ENCODE measurements at places on chromosomes 13 and 19.
A peak's percentile ranks its signal among the peaks of the same experiment; 100 is the strongest.

DNA sequence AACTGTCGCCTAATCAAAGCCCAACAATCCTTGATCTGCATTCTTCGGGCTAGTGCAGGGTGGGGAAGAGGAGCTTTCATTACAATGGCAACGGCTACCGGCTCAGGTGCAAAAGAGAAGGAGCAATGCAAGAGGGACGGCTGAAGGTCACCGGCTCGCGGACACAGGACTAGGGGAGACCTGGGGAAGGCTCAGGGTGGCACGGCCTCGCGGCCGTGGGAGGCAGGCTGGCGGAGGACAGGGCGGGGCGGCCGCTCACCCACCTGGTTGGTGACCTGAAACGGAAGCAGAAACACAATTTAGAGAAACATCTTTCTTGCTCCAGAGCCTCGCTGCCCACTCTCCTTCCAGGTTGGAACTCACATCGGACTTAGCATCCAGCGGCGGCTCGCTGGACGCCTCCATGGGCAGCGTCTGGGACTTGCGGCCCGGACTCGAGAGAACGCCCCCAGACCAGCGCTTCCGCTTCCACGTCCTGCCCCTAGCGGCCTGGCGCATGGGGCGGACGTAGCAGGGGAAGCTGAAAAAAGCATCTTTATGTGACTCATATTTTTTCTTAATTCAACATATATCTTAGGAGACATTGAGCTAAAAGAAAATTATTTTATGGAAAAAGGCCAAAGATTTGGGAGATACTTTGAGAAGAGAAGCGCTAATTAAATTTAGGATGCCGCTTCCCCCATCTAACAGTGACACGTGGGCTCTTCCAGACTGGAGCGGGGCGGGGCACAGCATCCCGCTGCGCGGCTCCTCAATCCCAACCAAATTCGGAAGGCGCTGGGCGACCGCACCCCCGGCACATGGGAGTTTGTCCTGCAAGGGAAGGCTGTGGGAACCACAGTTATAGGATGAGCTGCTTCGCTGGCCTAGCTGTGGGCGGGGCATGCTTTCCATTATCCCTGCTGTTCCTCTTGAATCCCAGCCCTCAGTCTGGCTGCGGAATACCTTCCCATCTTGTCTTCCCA lies at the start of gene COMMD6:
Gene COMMD6 (minus strand): TSS at position 441 of the 965 bp plus-strand sequence. CDS start 36 bp downstream, at position 405.
- peak; percentile 97 for DNase-seq

DNA sequence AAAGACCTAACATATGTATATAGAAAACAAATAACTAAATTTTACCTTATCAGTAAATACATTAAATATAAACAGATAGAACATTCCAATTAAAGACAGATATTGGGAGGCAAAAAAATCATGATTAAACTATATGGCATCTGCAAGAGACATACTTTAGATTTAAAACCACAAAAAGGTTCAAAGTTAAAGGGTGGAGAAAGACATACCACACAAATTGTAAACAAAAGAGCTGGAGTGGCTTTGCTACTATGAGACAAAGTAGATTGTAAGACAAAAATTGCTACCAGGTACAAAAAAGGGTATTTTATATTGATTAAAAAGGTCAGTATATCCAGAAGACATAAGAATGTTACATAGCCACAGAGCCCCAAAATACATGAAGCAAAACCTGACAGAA lies 200.2 kb downstream of the KCNRG start:
- DNase-seq = no peak

- no peak for DNase-seq
These were observed 115.3 kb upstream of the FNDC3A start for GRCh38 chr13:48860364-48860763.

- DNase-seq = no peak
These were observed 1.3 kb upstream of the CEACAM20 start for GRCh38 chr19:44530777-44531176.

DNA sequence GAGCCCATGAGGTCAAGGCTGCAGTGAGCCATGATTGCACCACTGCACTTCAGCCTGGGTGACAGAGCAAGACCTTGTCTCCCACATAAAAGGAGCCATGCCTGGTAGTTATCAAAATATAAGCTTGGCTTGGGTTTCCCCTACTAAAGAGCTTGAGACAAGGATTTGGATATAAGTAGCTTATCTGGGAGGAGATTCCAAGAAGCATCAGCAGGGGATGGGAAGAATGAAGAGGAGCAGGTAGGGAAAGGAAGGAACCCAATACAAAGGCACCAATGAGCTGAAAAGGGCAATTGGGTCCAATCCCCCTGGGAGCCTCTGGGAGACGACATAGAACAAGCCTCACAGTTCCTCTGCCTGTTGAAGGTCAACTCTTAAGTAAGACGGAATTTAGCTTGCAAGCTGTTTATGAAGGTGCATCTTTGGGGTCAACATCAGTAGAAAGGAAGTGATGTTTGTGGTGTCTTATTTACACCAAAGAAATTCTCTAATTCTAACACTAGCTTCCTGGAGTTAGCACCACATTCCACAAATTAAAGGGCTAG lies 7.4 kb upstream of the CLEC4G start:
- DNase-seq = no peak

DNA sequence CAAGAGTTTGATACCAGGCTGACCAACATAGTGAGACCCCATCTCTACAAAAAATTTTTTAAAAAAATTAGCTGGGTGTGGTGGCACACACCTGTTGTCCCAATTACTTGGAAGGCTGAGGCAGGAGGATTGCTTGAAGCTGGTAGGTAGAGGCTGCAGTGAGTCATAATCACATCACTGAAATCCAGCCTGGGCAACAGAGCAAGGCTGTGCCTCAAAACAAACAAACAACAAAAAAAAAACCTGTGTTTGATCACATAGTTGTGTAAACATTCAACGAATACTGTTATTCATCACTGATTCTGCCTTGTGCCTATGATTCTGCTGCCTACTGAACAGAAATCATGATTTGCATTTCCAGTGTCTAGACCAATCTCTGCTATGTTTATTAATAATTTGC lies 134.0 kb downstream of the TBC1D4 start:
- DNase-seq = no peak

DNA sequence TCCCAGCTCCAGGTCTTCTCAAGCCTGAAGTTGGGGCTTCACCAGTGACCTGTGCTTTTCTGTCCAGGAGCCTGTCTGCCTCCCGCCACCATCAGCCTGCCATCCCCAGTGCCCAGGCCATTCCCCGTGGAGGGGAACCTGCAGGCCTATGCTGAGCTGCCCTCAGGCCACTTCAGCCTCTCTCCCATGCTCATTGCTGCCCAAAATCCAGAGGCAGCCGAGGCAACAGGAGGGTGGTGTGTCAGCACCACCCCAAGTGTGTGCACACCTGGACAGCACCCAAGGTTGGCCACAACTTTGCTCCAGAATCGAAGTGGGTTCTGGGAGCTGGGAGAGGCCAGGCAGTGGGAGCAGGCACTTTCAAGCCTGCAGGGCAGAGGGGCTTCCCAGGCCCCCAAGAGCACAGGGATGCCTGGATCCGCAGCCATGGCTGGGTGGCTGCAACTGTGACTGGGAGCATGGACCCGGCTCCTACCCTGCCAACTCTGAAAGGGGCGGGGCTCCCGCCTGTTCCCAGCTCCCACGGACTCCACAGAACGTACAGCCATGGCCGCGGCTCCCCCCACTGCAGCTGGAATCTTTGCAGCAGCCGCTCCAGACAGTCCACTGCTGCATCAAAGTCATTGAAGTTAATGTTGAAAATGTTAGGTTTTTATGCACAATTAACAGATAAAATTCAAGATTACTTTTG lies 1747.0 kb downstream of the OLFM4 start:
- no peak for DNase-seq

GRCh38 chr19:37928527-37929286 lies 21.7 kb downstream of the SIPA1L3 start:
- DNase-seq = no peak

DNA sequence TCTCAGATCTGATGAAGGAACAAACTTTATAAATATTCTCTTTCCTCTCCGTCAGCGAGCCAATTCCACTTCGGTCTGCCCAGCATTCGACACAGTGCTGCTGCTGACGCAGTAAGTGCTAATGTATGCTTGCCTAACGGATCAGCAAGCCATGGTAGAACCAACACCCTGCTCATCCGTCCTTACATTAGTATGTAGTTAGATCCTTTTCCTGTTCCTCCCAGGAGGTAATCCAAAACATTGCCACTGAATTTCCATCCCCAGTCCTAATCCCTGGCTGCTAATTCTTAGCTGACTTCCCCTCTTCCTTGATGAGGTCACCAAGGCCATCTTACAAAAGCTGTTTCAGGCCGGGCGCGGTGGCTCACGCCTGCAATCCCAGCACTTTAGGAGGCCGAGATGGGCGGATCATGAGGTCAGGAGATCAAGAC lies 88.0 kb downstream of the STARD13 start:
- no peak for DNase-seq

- DNase-seq = no peak
These were observed at the start of gene NPAS1 for GRCh38 chr19:47019431-47020041. Gene NPAS1 (plus strand): TSS chr19:47019837. CDS start chr19:47021048, 1,211 bp downstream.

- no peak for DNase-seq
These were observed 637 bp upstream of the PDS5B start for GRCh38 chr13:32585550-32586079.

GRCh38 chr13:31793246-31793645 lies 53.9 kb downstream of the RXFP2 start:
- DNase-seq = peak; percentile 85

DNA sequence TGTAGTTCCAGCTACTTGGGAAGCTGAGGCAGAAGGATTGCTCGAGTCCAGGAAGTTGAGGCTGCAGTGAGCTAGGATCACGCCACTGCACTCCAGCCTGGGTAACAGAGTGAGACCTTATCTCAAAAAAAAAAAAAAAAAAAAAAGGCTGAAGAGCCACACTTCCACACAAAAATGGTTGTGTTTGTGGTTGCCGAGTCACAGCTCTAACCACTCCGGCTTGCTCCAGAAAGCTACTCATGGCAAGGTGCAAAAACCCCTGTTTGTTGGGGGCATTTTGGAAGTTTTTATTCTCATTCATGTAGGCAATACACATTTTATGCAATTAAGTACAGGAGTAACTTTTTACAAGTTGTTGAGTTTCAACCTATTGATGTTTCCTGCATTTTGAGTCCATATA lies 93.5 kb downstream of the INSR start:
- DNase-seq = no peak

DNA sequence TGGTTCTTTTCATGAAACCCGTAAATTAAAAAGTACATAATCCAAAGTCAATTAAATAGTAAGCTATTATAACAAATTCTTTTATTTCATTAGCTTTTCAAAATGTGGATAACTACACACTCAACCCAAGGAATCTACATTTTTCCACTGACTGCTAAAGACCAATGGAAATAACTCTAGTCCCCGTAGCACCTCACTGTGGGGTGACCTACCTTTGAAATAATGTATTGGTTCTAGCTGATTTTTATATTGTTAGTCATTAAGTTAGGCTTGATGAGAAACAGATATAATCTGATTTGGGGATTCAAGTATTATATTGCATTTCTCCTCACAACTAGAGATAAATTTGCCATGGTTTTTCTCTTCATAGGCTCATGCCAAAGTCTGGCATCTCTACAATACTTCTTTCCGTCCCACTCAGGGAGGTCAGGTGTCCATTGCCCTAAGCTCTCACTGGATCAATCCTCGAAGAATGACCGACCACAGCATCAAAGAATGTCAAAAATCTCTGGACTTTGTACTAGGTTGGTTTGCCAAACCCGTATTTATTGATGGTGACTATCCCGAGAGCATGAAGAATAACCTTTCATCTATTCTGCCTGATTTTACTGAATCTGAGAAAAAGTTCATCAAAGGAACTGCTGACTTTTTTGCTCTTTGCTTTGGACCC lies 37.3 kb downstream of the KL start:
- DNase-seq = no peak
